CD4-positive, alpha-beta T cell treated with Interleukin-6 at 100 ng/mL for 8 hours (primary cell): ENCODE measurements at places on chromosomes 1 and 21.

GRCh38 chr1:64246294-64246917 lies 43.0 kb downstream of the UBE2U start:
- DNase-seq, result peak; percentile 11

GRCh38 chr1:234981758-234982157 lies 146.9 kb downstream of the TOMM20 start:
- no peak for DNase-seq

- peak; percentile 8 for DNase-seq
Measured at GRCh38 chr1:91569411-91570119, 68.9 kb downstream of the CDC7 start.

GRCh38 chr1:21289700-21290545 lies at the start of gene ECE1:
TSS of gene ECE1 (minus strand) at chr1:21290463. CDS start at chr1:21290414, 49 bp downstream.
- DNase-seq, result peak; percentile 62

DNA sequence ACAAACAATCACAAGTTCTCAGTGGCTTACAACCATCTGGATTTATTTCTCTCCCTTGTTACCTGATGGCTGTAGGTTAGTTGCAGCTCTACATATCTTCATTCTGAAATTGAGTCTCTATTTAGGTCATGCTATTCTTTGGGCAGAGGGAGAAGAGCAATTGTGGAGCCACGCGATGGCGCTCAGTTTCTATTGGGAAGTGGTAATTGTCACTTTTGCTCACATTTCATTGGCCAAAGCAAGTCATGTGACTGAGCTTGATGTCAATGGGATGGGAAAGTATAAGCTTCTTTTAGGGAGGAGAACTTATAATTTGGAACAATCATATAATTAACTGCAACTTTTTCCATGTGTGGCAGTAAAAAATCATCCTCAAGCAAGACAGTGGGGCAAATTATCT lies 166.5 kb downstream of the LMO4 start:
- DNase-seq, result no peak

- DNase-seq, result no peak
Measured at GRCh38 chr1:151860504-151861187, 7.1 kb upstream of the THEM5 start.

- no peak for DNase-seq
Measured at GRCh38 chr1:8104278-8105236, 78.4 kb upstream of the ERRFI1 start.

GRCh38 chr1:20469406-20470076 lies 16.5 kb downstream of the CAMK2N1 start:
- no peak for DNase-seq

GRCh38 chr21:32712043-32712442 lies 15.8 kb downstream of the SYNJ1 start:
- no peak for DNase-seq

GRCh38 chr1:217136895-217137205 lies 413.6 kb upstream of the ESRRG start:
- DNase-seq, result no peak

- DNase-seq, result peak; percentile 84
Measured at GRCh38 chr1:109112652-109113285, 1.1 kb upstream of the ELAPOR1 start.

GRCh38 chr1:66624412-66625060 lies 90.6 kb downstream of the SGIP1 start:
- DNase-seq, result no peak

DNA sequence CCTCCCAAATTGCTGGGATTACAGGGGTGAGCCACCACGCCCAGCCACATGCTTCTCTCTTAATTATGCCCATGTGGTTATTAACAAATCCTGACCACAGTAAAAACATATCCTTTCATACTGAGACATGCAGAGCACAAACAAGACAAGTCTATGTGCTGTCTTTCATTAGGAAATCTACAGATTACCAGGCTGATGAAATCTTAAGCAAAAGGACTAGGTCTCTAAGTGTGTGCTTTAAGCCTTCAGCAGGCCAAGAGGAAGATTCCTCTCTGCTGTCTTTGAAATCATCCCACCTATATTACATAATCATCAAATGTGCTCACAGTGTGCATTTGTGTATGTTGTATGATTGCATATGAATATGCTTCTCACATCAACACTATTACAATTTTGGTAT lies 419.3 kb downstream of the KCTD3 start:
- DNase-seq, result no peak

GRCh38 chr1:156926175-156926574 lies 5.7 kb downstream of the LRRC71 start:
- DNase-seq, result no peak

DNA sequence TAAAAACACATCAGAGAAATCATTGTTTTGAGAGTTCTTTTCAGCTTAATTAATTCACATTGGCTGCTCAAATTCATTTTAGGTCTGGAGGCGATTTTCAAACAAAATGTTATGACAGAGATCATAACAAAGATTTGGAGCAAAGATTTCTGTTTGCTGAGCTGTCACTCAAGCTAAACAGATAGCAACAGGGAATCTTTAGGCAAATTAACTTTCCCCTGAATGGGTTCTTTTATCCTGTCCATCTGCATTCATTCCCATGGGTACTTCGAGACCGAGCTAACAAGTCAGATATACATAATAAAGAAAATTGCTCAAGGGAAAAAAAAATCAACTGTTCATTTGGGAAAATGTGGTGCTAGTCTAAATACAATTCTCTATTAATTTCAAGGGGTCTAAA lies 30.2 kb upstream of the CA6 start:
- no peak for DNase-seq

- no peak for DNase-seq
Measured at GRCh38 chr1:60173006-60173405, 99.4 kb upstream of the C1orf87 start.

DNA sequence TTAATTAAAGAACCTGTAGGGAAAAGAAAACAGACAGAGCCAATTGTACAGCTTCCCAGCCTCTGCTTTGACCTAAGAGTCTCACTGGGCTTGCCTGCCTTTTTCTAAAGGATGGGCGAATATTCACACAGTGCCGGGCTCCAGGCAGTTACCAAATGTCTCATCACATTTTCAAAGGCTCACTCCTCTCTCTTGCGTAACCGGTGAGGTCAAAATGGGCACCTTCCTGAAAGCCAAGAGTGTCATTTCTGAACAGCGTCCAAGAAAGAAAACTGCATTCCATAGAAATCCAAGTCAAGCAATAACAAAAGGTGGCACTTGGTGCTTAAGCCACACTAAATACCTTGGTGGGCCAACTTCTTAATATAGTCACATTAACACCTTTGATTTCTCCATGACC lies 710 bp upstream of the PALMD start:
- no peak for DNase-seq

- no peak for DNase-seq
Measured at GRCh38 chr1:167683641-167684502, 37.9 kb upstream of the MPZL1 start.

- no peak for DNase-seq
Measured at GRCh38 chr1:200970771-200971427, 52.6 kb downstream of the KIF21B start.

DNA sequence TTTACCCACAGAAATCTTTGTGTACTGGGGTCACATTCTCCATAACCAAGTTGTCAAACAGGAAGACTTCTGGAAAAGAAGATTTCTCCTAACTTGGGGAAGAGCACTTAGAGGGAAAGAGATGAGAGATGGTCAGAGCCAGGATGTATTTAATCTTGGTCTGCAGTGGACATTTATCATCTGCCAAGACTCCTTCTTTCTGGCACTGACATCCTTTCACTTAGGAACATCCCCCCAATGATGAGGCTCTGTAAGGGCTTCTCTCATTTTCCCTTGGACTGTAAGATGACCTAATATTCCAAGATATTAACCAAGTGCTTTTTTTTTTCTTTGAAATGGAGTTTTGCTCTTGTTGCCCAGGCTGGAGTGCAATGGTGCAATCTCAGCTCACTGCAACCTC lies 39.3 kb upstream of the IGSF3 start:
- DNase-seq, result no peak

DNA sequence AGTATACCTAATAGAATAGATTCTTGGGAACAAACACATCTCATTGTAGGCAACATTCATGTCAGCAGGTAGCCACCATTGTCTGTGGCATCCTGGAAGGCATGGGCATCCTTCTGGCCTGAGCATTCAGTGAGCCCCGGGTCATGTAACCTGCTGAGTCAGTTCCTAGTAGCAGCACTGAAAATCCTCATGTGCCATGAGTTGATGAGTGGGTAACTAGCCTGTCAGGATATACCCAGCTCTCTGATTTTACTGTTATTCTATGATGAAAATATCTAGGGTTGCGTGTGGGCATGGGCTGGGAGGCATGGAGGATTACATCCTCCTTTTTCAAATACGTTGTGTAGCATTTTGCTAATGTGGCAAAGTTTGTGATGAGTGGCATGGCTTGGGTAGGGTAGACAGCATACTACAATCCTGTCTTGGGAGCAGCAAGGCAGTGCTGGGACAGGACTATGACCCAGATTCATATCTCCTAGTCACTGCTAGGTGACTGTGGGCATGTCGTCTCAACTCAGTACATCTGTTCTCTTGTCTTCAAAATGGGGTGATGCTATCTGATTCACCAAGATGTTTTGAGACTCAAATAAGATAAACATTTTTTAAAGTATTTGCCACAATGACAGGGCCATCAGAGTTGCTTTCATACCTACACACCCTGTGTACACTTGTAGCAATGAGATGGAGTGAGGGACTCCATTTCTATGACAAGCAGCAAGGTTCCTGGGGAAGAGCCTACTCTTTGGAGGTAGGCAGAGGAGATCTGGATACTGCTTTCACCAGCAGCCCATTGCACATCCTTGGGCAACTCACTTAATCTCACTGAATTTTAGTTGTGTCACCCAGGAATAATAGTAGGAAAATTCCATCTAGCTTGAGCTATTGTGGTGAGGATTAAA lies 62.5 kb downstream of the CD58 start:
- no peak for DNase-seq

DNA sequence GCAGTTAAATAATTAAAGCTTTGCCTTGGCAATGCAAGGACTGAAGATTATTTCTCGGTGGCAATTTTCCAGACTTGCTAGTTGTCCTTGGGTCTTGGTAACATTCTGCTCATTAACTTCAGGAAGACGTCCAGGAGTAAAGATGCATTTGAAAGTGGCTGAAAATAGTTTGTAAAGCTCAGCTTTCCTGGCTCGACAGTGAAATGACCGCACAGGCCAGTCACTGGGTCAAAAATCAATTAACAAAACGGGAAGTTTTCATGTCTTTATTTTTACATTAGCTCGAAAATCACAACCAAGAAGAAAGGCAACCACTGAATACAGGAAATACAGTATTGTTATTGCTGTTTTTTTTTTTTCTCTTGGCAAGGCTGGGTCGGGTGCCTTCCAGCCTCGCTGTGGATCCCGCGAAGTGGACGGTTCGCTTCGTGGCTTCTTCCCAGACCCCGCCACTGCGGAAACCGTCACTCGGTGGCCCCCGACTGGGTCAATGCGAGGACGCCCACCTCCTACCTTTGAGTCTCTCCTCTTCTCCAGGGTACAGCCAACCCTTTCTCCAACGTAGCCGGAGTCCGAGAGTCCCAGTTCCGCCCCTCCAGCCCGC lies 479 bp upstream of the SNX7 start:
- DNase-seq, result no peak

DNA sequence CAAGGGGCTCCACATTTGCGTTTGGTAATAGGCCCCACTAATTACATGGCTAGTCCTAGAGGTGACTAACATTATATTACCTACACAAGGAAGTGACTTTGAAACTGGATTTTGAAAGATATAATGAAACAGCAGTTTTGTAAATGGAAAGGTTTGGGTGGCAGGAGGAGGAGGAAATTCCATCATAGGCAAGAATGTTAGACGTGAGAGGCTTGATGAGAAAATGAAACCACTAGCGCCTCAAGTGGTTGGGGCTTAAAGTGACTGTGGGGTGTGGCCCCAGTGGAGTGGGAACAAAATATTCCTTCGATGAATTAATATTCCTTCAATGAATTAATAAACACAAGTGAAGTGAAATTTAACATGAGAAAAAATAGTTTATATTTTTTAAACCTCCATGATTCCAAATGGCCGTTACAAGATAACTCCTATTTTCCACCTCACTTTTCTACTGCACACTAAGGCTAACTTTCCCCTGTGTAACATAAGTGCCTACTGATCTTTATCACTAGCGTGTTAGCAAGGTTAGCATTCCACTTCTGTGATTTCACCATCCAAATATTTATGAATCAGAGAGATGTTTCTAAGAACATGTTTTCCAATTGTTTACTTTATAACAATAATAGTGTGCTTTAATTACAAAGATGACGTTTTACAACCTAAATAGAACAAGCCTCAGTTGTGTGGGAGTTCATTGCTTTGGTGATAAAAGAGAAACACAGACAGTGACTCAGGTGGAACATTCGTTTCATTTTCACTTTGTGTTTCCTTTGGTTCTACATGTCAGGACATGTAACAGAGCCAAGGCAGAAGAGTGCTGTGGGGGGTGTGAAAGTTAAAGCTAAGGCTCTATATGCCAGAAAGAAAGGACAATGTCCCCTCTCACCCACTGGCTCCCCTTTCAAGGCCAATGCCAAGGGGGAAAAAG lies 12.5 kb upstream of the ATF3 start:
- DNase-seq, result peak; percentile 54

DNA sequence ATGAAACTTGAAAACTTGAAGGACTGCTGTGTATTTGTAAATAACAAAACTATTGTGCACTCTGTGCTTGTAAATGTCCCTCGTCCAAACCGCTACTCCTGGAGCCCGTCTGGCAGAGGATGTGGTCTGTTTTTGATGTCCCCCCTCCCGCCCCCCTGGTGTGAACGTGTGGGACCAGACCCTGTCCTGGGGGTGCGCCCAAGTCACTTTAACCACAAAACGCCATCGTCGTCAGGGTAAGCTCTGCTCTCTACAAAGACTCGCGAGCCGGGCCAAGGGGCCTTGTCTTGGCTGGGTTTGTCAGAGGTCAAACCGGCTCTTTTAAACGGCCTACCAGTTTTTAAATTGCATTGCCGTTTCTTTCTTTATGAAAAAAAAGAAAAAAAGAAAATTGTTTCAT lies 87.4 kb upstream of the TMEM51 start:
- no peak for DNase-seq

DNA sequence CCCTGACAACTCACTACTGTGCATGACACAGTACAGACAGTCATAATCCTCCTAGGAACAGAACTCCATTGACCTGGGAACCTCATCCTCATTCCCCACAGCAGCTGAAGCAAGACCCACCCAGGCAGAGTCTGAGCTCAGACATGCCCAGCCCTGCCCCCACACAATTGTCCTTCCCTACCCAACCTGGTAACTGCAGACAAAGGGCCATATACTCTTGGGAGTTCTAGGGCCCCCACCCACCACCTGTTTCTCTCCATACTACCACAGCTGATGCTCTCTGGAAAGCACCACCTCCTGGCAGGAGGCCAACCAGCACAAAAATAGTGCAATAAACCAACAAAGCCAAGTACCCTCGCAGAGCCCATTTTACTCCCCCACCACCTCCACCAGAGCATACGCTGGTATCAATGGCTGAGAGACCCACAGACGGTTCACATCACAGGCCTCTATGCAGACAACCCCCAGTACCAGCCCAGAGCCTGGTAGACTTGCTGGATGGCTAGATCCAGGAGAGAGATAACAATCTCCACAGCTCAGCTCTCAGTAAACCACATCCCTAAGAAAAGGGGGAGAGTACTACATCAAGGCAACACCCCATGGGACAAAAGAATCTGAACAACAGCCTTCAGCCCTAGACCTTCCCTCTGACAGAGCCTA lies 159.7 kb upstream of the CXADR start:
- DNase-seq, result no peak

GRCh38 chr1:25765136-25765922 lies 34.7 kb upstream of the SELENON start:
- DNase-seq, result no peak

- DNase-seq, result peak; percentile 81
Measured at GRCh38 chr1:202164271-202165037, 4.1 kb upstream of the PTPN7 start.

GRCh38 chr1:21764615-21765423 lies 18.1 kb downstream of the USP48 start:
- no peak for DNase-seq

GRCh38 chr1:15171271-15171908 lies 17.8 kb downstream of the TMEM51 start:
- no peak for DNase-seq
